ENCODE measurements at places on chromosomes 2 and 18.

- no peak for DNase-seq
These were observed 328.1 kb downstream of the EXOC6B start for GRCh38 chr2:72497763-72498162.

DNA sequence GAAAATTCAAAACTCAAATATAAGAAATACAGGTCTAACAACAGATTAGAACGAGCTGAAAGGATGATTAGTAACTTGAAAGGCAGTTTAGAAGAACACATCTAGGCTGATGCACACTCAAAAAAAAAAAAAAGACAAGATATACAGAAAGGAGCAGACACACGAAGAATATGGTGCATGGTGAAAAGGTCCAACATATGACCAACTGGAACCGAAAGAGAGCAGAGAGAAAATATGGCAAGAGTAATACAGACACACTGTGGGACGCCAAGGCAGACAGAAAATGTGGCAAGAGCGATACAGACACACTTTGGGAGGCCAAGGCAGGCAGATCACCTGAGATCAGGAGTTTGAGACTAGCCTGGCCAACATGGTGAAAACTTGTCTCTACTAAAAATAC lies 39.8 kb downstream of the NDUFA10 start:
- no peak for DNase-seq

DNA sequence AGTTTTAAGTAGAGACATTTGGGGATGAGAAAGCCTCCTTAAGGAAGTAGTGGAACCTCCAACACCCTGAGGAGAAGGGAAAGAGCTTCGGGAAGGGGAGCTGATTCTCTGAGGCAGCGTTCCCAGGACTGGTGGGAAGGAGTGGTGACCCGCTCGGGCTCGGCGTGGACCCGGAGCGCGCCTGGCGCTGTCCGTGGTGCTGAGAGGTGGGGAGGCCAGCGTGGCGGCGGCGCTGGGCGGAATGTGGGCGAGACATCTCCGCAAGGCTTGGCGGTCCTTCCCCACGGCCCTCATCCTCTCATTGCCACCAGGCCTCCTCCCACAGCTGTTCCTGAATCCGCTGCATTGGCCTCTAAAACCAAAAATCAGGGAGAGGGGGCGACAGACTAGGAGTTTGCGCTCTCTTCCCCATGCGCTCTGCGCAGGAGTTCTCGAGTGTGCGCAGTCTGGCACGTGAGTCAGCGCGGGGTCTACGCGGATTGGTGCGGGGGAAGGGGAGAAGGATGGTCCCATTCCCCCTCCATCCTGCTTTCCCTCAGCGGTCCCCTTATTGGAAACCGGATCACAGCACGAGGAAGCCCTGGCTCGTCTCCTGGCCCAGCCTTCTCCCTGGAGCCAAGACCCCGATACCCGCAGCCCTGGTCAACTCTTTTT lies 857 bp downstream of the RESP18 start:
- DNase-seq = peak; percentile 67

DNA sequence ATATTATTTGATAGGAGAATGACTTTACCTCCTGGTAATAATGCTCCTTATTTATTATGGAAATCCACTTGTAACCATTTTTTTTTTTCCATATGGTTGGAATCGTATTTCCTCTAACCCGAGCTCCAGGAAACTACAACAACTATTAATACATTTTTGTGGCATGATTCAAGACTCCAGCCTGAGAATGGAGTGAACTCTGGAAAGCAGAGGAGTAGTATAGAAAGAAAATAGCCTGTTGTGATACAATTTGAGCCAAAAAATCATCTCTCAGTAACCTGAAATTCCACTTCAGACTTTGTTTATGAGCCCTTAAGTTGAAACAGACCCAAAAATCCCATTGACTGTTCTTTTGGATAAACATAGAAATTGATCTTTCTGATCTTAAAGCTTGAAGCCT lies 921.1 kb downstream of the SOCS6 start:
- no peak for DNase-seq

DNA sequence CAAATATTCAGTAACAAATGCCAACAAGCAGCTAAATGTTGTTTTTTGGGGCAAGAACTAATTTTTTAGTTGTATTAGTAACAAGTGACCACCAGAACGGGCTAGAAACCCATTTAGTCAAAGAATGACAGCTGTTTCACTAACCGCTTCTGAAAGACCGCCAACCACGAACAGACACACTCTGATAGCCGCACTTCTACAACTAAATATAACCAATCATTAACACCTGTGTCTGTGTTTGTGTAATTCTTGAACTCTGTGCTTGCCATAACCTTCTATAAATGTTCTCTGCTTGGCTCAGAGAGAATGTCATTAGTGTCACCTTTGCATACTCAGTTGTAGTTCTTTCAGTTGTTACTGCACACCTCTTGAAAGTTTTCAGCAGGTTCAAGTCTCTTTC lies 526.3 kb upstream of the LRRTM1 start:
- no peak for DNase-seq

GRCh38 chr2:175631245-175631623 lies 370.8 kb downstream of the LNPK start:
- no peak for DNase-seq

GRCh38 chr2:60515721-60516226 lies 37.7 kb downstream of the BCL11A start:
- no peak for DNase-seq

- DNase-seq = no peak
These were observed 187.7 kb upstream of the HAAO start for GRCh38 chr2:42979870-42980763.

- no peak for DNase-seq
These were observed 866.9 kb downstream of the TRIB2 start for GRCh38 chr2:13583609-13584008.

GRCh38 chr18:63677500-63678225 lies 16.0 kb upstream of the SERPINB3 start:
- DNase-seq = no peak

GRCh38 chr2:62305421-62306176 lies 109.7 kb downstream of the B3GNT2 start:
- no peak for DNase-seq

DNA sequence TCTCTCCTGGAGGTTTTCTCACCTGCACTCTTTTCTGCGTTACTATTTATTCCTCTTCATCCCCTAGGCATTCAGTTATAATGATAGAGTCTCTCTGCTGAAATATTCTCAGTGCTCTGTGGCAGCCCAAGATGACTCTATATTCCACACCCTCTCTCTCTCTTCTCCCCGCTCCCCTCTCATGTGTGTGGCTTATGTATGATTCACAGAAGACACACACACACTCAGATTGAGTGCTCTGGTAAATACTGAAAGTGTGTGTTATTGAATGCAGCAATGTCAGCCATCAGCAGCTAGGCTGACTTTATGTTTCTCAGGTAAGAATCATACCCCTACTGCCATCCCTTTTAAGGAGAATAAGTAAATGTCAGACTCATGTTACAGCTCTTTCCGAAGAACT lies 201.2 kb downstream of the SLC4A10 start:
- no peak for DNase-seq

DNA sequence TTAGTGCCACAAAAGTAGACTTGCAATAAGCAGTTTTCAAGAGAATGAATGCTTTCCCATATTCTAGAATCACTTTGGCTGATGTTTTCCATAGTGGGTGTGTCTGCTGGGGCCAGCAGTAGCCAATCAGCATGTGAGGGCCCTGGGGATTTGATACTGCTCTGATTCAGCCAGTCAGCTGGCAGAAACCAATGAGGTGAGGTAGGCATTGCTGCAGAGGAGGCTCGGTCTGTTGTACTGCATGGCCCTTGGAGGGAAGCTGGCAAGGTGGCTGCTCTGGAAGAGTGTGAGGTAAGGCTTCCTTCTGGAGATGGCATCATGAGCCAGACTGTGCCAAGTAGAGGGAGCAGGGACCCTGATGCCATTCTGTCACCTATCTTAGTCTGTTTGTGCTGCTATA lies 22.7 kb downstream of the TMEM87B start:
- DNase-seq = no peak

- DNase-seq = no peak
These were observed 35.2 kb downstream of the UNC50 start for GRCh38 chr2:98643496-98644100.

DNA sequence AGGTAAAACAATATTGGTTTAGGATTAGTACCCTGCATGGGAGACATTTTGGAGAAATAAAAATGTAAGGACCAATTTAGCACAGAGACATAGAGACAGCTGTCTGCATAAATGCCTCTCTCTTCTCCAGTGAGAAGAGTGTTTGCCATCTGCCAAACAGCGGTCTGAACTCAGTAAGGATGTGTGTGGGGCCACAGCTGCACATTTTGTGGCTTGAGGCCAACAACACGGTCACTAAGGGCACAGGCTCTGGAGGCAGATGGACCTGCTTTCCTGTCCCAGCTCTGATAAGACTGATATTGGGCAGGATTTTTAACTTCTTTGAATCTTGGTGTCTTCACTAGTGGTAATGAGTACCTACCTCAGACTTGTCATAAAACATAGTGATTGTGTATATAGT lies 10.2 kb downstream of the ZBTB14 start:
- peak; percentile 67 for DNase-seq

- DNase-seq = no peak
These were observed 1257.0 kb upstream of the GYPC start for GRCh38 chr2:125398738-125399524.

DNA sequence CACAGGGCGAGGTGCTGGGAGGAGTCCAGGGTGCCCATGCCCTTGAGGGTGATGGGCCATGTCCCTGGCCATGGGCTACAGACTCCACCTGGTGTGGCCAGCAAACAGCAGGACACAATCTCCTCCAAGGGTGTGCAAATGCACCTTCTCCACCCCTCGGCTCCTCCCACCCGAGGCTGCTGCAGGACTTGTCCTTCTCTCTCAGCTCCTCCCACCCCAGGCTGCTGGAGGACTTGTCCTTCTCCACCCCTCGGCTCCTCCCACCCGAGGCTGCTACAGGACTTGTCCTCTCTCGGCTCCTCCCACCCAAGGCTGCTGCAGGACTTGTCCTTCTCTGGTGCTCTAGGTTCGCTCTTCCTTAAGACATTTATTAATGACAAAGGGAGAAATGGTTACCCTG lies 57.3 kb upstream of the SNTG2 start:
- no peak for DNase-seq

DNA sequence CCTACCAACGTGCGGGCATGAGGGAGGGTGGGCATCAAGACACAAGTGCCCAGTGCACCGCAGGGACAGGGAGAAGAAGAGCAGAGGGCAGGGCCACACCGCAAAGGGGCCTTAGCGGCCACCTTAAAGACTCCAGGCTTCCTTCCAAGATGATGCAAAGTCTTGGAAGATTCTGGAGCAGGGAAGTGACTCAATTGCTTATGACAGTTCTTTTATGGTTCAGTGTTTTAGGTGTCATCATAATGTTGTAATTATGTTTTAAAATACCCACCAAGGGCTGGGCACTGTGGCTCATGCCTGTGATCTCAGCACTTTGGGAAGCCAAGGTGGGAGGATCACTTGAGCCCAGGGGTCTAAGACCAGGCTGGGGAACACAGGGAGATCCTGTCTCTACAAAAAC lies 44.5 kb upstream of the SEMA4C start:
- no peak for DNase-seq

- no peak for DNase-seq
These were observed 48.9 kb upstream of the ATG16L1 start for GRCh38 chr2:233202531-233202944.

DNA sequence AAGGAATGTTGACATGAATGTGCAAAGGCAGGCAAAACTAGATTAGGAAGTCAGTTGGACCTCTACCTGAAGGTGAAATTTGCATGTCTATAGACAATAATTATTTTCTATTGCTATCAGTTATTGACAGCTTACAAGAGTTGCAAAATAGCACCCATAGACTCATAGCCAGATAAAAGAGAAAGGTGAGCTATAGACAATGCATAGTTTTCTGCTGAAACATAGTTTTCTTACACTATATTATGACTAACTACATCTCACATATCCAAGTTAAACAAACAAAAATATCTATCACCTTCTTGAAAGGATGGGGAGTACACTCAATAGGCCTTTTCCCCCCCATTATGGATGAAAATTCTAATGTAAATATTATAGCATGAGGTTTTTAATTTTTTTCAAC lies 305.0 kb downstream of the PTH2R start:
- DNase-seq = no peak
